ENCODE measurements at places on chromosomes 13 and 19.
A peak's percentile ranks its signal among the peaks of the same experiment; 100 is the strongest.

- no peak for DNase-seq
These were observed 20.6 kb downstream of the MIR17HG start for GRCh38 chr13:91368101-91368500.

- no peak for DNase-seq
These were observed 36.3 kb downstream of the MICU2 start for GRCh38 chr13:21567714-21568113.

DNA sequence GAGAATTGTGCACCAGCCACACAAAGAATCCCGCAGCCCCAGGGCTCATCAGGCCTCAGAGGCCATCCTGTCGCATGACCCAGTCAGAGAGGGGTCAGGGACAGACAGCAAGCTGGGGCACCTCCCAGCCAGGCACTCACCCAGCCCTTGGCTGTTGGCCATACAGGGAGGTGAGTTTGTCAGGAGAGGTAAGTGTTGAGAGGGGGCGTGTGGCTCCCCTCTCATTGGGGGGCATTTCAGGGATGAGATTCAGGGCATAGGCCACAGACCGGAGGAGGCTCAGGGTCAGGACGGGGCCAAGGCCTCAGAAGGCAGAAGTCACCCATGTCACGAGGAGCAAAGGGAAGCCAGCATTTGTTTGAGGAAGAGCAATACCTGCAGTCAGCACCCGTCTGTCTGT is 37.1 kb downstream of the MYO9B start:
- DNase-seq = no peak

DNA sequence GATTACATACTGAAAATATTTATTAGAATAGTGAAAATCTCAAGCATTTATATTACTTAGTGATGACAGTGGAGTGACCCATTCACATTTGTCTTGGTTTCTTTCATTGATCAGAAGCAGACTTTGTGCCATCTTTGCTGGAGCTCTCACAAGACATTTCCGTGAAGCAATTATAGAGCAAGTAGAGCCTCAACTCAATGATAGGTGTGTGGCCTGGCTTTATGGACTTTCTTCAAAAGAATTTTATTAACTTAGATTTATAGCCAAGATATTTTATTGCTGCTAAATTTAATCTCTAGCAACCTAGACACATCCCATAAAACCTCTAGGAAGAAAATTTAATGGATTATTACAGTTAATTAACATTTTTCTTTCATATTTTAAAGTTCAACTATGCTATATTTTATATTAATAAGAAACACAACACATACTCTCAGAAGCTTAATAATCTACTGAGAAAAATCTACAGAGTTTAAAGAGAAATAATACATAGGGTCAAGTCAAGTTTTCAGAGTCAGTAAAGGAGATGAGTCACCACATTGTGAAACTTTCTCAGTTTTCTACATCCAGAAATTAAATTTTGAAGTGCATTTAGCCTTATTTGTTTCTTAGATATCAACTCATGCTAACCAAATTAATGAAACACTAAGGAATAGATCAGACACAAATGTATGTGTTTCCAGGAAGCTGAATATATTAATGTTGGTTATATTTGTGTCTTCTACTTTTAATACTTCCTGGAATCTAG is 160.5 kb downstream of the LACC1 start:
- peak; percentile 8 for DNase-seq

- DNase-seq = no peak
These were observed 25.8 kb upstream of the TINCR start for GRCh38 chr19:5593343-5594255.

GRCh38 chr19:5154129-5154798 is 185.4 kb downstream of the KDM4B start:
- DNase-seq = no peak

- DNase-seq = no peak
These were observed 2.1 kb upstream of the HOOK2 start for GRCh38 chr19:12777217-12778016.

GRCh38 chr13:51713807-51714206 is 90.2 kb downstream of the DHRS12 start:
- DNase-seq = no peak

DNA sequence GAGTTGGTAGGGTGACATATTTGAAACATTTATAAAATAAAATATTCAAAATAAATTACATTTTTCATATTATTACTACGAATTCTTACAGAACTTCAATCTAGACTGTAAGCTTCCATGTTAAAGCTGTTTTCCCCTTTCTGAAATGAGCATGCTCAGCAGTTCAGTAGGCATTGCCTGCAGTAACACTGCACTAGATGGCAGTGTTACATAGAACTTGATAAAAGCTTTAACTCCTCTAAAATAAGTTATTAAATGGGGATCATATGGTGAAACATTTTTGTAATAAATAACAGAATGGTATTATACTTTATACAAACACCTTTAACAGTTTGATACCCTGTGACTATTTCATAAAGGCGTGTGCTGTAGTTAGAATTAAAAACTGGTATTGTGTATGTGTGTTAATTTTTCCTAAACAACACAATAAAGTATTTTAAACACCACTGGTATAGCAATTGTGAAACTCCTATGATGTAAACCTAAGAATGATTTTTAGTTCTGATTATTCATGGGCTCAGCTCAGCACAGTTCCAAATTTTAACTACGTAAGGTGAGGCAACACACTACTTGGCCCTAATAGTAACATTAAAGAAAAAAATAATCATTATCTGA is 11.6 kb upstream of the GPR18 start:
- peak; percentile 39 for DNase-seq

DNA sequence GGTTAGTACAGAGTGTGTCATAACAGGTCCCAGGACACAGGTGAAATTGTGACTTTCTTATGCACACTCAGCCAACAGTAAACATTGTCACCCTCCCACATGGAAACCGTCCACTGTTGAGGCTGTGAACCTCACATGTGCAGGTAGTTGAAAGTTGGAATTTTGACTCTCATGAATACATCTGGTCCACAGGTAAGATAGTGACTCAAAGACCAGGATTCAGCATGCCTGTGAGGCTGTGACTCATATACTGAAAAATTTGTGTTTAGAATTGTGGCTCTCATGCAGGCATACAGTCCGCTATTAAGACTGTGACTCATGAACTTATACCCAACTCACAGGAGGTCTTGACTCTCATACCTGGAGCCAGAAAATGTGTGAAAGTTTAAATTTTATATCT is 67.8 kb downstream of the ZNF728 start:
- no peak for DNase-seq

DNA sequence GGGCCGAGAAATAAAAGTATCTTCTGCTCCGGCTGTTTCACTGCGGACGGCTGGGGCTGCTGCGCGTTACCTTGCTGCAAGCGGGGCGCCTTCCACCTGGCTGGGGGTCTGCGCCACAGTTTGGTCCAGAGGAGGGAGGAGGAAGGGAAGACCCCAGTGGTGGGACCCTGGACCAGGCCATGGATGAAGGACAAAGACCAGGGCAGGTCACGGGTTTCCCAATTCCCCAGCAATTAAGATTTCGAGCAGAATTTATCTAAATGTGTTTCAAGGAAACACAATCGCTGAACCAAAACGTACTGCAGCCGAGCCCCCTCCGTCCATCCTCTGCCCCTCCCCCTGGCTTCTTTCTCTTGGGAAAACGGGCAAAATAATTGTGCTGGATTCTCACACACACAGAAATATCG is 2.9 kb downstream of the SOX1 start:
- no peak for DNase-seq

DNA sequence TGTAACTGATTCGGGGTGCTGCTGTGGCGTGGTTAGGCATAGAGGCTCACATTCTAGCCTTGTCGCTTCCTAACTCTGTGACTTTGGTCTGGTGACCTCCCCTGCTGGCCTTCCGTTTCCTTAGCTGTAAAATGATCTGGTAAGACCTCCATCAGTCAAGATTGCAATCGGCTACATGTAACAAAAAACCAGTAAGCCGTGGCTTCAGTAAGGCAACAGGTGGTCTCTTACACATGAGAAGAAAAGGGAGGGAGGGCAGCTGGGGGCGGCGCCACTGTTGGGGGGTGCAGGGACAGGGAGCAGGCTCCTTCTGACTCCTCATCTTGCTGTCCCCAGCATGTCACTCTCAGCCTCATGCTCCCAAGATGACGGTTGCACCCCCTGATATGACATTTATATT is 148.0 kb downstream of the SIPA1L3 start:
- no peak for DNase-seq

DNA sequence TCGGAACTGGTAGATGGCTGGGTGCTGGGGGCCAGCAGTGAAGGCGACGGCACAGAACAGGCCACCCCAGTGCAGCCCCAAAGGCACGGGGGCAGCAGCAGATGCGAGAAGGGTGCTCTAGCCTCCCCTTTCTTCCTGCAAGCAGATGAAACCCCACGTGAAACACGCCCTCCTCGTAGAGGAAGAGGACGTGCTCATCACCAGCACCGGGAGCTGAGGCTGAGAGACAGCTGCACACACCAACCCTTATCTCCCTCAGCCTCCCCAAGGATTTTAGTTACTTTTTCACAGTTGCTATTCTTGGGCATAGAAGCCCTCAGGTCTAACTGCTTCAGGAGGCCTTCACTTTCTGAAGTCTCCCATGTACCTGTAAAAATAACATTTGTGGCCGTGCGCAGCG is 11.9 kb downstream of the ZNF787 start:
- no peak for DNase-seq

- no peak for DNase-seq
These were observed 47.4 kb downstream of the BBC3 start for GRCh38 chr19:47183601-47184000.

DNA sequence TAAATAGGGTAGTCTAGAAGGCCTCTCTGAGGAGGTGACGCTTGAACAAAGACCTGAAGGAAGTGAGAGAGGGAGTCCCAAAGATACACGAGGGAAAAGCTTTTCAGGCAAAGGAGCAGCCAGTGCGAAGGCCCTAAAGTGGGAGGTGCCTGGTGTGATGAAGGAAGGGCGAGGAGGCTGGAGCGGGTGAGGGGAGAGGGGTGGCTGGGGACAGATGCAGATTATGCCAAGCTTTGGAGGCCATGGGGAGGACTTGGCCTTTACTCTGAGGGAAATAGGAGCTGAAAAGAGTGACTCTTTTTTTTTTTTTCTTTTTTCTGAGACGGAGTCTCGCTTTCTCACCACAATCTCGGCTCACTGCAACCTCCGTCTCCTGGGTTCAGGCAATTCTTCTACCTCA is 2.9 kb downstream of the CLPTM1 start:
- no peak for DNase-seq

GRCh38 chr13:20399515-20399914 is 126.1 kb downstream of the CRYL1 start:
- DNase-seq = no peak

GRCh38 chr19:38049105-38049649 is 142.2 kb downstream of the SIPA1L3 start:
- peak; percentile 51 for DNase-seq

Measured in GM04504 (cell line).